ENCODE measurements at places on chromosomes 11 and 22.

GRCh38 chr22:36741968-36742367, 34.0 kb downstream of the IFT27 start:
- no peak for DNase-seq

GRCh38 chr22:32185821-32186220, 19.1 kb downstream of the RFPL2 start:
- no peak for DNase-seq

DNA sequence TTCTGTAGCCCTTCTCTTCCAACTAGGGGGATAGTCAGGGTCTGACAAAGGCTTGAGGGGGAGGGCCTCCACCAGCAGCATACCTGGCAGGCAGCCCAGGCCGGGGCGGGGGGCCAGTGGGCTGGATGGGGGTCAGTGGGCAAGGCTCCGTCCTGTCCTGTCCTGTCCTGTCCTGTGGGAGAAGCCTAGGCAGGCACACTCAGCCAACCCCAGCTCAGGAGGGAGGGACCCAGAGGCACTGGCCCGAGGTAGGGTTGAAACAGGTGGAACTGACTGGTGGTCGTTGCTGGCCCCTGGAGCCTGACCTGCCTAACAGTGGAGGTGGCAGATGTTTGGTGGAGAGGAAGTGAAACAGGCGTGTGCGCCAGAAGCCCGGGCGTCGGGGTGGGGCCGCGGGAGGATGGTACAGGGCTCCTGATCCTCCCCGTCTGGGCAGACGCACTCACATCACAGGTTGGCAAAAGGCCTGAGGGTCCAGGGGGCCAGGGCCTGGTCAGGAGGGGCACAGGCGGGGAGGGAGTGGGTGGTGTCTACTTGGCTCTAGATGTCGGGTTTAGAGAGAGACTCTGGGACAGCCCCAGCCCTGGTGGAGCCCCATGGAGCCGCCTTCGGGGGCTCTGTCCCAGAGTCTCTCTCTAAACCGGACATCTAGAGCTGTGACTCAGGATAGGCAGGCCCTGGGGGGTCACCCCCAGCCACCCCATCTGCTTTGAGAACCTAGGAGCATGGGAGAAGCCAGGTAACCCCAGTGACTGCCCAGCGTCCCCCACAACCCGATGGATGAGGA, 32.5 kb upstream of the GRAMD4 start:
- no peak for DNase-seq

DNA sequence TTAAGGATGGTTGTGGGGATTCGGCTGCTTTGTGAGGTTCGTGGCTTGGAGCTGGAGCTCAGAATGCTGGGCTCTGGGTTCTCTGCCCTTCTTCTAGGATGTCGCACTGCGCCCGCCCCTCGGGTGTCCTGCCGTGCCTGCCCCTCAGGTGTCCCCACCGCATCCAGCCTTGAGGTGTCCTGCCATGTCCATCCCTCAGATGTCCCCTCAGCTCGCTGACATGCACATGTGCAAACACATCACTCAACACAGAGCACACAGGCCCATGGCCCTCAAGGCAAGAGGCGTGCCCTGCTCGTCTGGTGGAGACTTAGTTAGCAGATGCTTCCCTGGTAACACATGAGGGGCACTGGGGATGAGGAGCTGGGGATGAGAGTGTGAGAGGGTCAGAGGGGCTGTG, 359.3 kb downstream of the TBC1D22A start:
- no peak for DNase-seq

- no peak for DNase-seq
Measured at GRCh38 chr11:14774721-14775120, 117.3 kb downstream of the CYP2R1 start.

DNA sequence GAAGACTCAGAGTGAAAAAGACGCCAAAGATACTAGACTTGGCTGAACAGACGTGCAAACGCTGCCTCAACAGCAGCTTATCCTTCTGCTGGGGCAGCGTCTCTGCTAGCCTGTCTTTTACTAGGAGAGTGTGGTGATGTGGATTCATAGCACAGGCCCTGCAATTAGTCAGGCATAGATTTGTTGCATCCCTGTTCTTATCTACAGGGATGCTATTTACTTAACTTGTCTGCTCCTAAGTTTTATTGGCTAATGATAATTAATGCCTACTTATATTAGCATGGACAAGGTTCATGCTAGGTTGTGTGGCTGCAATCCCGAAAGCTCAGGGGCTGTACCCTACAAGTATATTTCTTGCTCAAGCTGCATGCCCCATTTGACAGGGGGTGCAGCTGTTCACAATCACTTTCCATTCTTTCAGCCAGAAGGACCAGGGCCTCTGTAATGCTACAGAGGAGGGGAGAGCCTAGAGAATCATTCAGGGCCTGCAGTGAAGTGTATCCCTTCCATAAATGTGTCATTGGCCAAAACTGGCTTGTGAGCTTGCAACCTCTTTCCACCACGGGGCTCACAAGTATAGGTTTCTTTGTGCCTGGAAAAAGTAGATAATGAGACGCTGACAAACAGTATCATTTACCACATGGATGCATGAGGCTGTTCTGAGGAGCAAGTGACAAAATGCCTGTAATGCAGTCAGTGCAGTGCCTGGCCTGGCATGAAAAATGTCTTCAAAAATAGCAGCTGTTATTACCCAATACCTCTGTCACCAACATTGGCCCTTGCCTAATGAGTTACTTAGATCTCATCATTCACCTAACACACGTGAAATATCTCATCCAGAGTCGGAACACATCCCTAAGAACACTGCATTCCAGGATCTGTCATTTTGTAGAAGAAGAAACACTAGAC, 685.8 kb upstream of the API5 start:
- no peak for DNase-seq

- DNase-seq = no peak
Measured at GRCh38 chr11:36436589-36436988, 73.5 kb downstream of the TRAF6 start.

DNA sequence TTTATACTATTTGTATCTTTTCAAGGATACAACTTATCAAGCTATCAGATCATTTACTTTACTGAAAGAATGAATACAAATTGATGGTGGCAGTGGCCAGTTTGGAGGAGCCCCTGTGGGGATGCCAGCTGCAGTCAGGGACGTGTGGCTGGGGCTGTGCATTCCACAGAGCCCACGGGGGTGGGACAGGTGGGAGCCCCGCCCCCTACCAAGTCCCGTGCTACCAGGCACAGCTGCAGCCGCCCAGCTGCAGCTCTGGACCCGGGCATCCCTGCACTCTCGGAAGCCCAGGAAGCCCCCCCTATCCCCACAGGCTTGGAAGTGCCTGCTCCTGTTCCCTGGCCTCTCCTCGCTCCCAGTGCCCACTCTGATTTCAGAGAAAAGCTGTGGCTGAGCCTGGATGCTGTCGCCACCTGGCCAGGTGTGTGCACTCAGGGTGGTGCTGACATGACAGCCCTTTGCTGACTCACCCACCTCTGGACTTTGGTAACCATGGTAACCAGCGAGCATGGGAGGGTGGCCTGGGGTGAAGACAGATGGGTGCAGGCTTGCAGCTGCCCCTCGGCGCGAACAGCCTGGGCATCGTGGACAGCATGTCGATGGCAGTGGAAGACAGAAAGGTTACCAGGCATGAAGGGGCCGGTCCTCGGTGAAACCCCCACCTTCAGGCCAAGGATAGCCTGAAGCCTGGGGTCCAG, 138.1 kb downstream of the SBF2 start:
- no peak for DNase-seq

GRCh38 chr11:120337355-120338106, 1.3 kb downstream of the ARHGEF12 start:
- DNase-seq = no peak

Data from activated CD8-positive, alpha-beta memory T cell treated with anti-CD3 and anti-CD28 coated beads for 4 hours (primary cell).